Fibroblast of mammary gland (primary cell): ENCODE measurements at places on chromosomes 3 and 15.

DNA sequence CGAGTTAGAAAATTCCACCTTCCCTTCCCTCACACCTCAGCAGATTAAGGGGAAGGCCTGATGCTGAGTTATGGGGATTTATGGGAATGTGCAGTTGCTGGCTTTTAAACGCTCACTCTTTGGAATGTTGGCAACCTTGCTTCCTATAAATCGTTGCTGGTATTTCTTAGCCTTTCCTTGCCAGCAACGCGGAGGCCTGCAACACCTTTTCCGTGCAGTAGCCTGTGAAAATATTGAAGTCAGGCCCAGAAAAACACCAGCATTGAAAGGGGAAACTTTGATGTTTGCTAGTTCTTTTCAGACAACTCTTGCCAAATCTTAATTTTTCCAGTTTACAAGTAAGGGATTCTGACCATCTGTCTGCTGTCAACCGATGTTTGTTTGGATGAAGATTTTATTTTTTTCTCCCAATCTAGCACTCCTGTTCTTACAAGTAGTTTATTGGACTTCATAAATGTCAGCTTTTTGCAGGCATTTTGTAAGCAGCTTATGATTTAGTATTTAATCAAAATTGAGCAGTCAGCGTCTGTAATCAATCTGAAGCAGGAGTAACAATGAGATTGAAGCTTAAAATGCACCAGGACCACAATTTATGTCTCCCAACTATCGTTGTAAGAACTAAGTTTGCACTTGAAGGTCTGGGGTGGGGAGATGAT lies 251.0 kb downstream of the RPLP1 start:
- DNase-seq, result no peak

DNA sequence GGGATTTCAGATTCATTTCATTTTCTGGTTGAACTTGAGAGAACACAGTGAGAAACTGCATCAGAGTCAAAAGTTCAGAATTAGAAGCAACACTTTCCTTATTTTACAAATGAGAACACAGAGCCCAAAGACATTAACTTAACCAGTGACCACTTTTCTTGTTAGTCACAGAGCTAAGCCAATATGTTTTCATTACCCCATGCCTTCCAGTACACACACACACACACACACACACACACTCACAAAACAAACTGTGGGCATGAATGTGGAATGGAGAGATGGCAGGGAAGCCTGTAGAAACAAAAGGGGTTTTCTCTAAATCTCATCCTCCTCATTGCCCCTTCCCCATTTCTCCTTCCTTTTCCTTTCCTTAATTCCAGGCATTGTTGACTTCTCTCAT lies 267.4 kb upstream of the GADL1 start:
- DNase-seq, result no peak

GRCh38 chr15:82536409-82537350 lies 3.6 kb downstream of the RPS17 start:
- DNase-seq, result no peak

- DNase-seq, result no peak
These were observed 675 bp downstream of the BRPF1 start for GRCh38 chr3:9732080-9732739.

DNA sequence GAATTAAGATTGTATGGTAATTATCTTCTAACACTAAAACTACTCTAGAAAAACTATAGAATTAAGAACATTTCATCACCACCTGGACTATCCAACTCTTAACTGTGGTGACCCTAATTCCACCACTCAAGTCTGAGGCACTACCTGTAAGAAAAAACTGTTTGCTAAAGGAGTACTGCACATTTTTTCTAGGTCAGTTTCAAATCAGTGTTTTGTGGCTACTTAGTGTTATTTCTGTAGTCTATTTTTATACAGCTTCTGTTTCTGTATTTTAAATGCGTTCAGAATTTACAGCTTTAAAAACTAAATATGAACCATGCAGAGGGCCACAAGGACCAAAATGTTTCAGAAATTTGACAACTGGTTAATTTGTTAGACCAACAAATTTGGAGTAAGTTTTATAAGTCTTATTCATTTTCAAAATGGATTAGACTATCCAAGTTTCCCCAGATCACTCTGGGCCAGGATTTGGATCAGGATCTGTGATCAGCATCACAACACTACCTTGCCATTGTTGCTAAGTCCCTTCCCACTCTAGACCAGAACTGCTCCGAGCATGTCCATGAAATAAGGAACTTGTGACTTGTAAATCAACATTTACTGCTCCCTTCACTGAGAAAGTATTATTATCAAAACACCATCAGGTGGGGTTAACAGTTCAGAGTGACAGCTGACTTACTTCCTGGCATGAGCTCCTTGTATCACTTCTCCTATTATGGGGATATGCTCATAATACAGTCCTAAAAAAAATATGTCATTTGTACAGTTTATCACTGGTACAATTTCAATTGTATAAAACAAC lies 8.6 kb downstream of the GLT8D1 start:
- no peak for DNase-seq

DNA sequence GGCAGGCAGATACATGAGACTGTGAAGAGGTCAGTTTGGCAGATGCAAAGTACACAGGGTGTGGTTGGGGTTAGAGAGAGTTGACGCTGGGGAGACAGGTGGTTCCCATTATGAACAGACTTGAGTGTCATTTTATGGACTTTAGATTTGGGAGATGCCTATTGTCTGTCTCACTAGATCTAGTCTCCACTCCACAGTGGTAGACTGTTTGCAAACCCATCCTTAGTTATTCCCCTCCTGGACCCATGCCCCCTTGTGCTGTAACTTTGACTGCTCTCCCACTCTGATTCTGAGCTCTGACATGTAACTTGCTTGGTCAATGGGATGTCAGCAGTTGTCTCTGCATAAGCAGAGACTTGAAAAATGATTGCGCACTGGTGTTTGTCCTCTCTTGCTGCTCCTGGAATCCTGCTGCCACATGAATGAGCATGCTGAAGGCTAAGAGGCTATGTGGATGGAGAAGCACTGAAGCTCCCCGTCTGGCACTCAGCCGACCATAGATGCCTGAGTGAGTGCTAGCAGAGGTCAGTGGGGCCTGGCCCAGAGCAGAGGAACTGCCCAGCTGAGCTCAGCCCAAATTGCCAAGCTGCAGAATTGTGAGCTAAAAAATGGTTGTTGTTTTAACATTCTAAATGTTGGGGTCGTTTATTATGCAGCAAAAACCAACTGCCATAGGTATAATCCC lies 88.2 kb downstream of the FAM43A start:
- DNase-seq, result peak; percentile 72

- no peak for DNase-seq
These were observed 542.6 kb downstream of the MECOM start for GRCh38 chr3:169120928-169121327.

GRCh38 chr3:122918576-122919290 lies 108.8 kb downstream of the SEMA5B start:
- peak; percentile 11 for DNase-seq

DNA sequence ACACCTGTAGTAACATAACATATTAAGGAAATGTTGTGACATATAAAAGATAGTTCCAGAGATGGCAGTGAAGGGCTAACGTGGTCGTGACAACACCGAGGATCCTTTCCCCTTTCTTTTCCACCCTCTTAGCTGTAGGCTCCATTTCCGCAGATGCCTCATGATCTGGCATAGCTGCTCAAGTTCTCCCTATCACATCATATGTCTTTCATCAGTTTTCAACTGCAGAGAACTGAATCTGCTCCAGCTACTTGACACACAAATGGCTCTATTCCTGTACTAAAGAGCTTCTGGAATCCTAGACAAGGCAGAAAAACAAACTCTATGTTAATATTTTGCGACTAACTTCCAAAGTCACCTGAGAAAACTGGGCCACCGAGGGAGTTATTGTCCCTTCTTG lies 275.0 kb upstream of the SLCO3A1 start:
- DNase-seq, result peak; percentile 16

DNA sequence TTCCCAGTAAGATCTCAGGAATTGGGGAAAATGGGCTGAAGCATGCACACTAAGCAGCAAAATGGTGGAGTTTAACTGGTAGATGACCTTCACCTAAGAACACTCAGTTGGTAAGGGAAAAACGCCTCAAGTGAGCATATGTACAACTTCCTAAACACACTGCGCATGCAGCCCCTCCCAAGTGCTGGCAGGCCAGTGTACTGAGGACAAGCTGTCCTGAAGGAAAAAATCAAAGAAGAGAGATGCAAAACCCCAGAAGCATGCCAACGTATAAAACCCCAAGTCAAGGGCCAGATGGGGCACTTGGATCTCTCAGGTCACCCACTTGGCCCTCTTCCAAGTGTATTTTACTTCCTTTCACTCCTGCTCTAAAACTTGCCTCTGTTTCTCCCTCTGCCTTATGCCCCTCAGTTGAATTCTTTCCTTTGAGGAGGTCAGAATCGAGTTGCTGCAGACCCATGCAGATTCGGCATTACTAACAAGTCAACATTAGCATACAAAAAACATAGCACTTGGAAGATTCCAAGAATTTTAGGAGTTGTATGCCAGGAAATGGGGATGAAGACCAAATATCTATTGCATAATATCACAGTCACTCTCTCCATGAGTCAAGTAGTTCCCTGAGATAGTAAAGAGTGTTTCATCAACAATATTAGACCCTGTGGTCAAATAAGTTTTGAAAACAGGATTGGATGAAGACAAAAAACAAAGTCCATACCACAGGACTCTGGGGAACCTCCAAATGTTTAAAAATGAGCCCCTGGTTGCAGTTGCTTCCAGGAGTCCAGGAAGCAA lies 10.8 kb upstream of the FYCO1 start:
- DNase-seq, result peak; percentile 94

DNA sequence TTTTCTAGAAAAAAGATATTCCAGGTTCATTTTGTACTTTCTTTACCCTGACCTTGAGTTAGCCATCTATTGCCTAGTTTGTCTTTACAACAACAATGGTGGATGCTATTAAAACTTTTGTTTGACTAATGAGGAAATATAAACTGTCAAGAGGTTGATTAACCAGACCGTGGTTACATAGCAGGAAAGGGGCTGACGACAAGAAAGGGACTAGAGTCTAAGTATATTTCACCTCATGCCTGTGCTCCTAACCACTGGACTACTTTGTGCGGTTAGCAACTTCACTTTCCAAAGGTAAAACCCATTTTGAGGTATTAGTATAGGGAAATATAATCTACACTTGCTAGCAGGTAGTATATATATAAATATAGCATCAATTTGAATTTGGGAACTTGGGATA lies 327.1 kb downstream of the SATB1 start:
- DNase-seq, result no peak

DNA sequence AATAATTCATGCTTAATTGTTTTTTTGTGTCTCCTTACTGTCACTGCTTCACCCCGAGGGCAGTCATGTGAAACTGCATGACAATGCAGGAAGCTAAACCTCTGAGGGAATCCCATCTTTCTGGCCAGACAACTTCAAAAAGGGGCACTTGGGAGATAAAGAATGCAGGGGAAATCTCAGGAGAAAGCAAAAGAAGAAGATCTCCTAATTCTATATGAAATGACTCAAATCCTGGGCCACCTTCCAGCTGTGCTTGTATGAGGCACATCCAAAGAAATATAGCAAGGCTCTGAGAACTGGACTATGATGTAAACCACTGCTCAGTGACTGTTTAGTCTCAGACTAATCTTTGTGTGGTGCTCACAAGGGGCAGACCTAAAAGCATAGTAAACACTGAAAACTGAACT lies 22.6 kb upstream of the UMPS start:
- DNase-seq, result peak; percentile 92

DNA sequence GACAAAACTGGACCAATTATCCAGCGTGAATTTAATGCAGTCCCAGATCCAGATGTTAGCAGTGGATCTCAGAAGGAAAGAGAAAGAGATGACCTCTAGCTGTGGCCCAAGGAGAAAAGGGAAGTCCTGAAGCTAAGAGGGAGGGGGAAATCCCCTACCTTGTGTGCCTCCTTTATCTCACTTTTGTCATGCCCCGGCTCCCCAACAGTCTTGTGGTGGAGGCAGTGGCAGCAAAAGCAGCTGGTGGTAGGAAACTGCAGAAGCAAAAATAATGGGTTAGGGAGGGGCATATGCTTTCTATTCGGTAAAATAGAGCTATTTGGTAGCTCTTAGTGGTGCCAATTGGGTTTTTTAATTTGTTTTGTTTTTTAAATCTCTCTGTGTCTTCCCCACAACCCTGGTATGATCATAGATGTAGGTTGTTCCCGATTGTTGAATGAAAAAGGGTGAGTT lies 56.5 kb downstream of the MCTP2 start:
- DNase-seq, result no peak

- no peak for DNase-seq
These were observed 15.1 kb downstream of the XXYLT1 start for GRCh38 chr3:195255571-195256501.

- DNase-seq, result peak; percentile 73
These were observed 6.4 kb upstream of the SH2D7 start for GRCh38 chr15:78085928-78086327.

DNA sequence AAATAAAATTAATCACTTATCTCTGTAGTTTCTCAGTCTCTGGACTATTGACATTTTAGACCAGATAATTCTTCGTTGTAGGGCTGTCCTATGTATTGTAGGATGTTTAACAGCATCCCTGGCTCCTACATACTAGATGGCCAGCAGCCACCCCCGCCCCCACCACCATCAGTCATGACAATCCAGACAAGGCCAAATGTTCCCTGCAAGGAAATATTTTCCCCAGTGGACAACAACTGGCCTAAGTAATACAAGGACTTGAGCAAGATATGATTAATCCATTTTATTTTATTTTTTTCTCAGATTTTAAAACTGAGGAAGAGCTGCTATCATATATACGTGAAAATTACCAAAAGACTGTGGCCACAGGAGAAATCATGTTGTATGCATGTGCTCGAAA lies 23.8 kb downstream of the TICRR start:
- peak; percentile 79 for DNase-seq

DNA sequence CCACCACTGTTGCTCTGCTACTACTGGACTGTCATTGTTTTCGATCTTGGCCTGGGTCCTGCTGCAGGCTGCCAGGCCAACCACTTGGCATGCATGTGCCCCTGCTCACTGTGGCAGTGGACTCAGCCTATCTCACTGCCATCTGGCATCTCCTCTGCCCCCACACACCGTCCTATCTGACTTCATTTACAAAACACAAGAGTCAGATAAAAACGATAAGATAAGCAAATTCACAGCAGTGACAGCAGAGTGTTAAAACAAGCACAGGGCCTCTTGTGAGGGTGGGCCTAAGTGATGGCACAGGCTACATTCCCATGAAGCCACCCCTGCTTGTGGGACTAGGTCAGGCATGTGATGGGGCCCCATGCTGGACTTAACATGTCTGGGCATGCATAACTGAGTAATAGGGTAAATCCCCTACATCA lies 68.1 kb downstream of the CRYGS start:
- peak; percentile 27 for DNase-seq

DNA sequence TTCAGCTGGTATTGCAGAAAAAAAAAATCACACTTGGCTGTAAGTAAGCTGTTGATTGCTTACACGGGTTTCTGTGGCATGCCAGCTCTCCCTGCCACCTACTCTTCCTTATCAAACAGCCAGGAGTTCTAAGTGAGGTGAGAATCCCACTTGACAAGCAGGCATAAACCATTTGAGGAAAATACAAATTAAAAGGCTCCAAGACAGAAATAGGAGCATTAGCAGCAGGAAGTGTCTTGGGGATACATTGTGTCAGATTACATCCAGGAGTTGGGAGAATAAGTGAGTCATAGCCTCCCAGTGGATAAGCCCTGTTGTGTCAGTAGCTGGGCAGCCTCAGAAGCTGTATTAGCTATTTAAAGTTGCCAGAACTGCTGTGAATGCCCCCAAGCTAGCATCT lies 256.0 kb downstream of the CNTN4 start:
- DNase-seq, result peak; percentile 33
